Stimulated activated CD4-positive, alpha-beta T cell treated with anti-CD3 and anti-CD28 coated beads, Interleukin-12 subunit alpha, Interleukin-12 subunit beta, amount 100 ng/mL, for 48 hours (primary cell): ENCODE measurements at places on chromosomes 3 and 15.

DNA sequence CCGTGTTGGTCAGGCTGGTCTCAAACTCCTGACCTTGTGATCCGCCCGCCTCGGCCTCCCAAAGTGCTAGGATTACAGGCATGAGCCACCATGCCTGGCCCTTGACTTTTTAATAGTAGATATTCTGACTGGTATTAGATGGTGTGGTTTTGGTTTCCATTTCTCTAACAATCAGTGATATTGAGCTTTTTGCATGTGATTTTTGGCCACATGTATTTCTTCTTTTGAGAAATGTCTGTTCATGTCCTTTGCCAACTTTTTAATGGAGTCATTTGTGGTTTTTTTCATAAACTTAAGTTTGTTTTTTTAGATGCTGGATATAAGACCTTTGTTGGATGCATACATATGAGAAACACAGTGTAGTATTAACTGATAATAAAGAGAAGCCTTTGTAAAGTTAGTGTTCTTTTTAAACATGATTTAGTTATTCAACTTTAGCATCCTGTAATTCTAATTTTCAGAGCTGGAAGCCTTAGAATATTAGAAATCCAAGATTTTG lies 280.8 kb downstream of the RBMS3 start:
- no peak for DNase-seq

GRCh38 chr3:168558728-168559411 lies 463.1 kb upstream of the GOLIM4 start:
- DNase-seq, result no peak

DNA sequence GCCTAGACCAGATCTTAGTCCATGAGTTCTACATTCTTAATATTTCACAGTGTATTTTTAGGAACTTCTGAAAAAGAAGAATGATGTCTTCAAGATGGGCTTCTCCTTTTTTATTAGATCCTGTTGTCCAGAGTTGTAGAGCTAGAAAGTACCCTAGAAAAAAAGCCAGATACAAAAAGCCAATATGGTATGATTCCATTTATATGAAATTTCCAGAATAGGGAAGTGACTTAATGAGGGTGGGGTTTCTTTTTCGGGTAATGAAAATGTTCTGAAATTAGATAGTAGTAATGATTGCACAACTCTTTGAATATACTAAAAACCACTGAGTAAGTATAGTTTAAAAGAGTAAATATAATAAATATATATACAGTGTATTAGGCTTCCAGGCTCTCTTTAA lies 116.9 kb downstream of the NFKBIZ start:
- no peak for DNase-seq

DNA sequence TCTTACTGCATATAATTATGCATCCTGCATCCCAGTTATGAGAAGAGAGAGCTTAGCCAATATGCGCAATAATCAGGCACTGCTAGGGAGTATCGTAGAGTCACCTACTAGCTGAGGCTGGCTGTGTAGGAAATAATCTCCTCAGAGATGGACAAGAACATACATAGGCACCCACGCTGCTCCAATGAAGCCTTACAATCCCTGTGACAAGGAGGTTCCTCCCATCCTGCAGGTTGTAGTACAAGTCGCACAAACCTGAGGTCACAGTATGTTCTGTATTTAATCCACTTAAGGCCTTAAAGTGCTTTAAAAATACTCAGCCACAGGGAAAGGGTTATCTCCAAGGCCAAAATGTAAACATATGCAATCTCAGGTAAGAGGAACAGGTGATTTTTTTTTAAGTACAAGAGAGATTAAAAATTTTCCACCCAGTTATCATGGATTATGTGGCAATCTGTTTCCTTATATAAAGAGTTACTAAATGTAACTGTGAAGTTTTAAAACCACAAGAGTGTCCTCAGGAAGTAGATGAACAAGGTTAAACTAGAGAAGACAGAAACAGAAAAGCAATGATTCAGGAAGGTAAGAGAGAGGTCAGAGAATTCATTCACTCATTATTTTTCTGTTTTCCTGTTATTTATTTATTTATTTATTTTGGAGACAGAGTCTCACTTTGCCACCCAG lies 7.5 kb upstream of the COLQ start:
- no peak for DNase-seq

DNA sequence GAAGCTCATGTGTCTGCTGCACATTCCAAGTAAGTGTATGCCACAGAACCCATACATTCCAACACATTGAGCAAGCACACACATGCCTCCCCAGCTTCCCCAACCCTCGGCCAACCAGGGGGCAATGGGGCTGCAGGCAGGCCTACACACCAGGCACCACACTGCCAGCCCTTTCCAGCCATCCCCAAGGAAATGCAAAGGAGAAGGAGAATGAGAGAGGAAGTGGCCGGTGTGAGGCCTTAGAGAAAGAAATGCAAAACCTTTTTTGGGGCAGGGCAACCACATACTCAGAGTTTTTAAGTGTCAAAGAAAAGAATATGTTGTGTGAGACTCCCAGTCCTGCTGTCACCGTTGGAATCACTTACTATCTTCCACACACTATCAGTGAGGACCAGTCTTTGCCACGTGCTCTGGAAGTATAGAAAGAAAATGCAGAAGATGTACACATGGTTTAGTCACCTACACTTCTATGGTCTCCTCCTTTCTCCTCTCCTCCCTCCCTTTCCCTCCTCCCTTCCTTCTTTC lies 11.1 kb downstream of the IGF2BP2 start:
- no peak for DNase-seq

GRCh38 chr15:84625123-84625522 lies 24.3 kb downstream of the ZSCAN2 start:
- no peak for DNase-seq
